ENCODE measurements at places on chromosomes 12 and 14.

GRCh38 chr12:66004922-66005703 lies 125.4 kb downstream of the LLPH start:
- DNase-seq, result no peak

GRCh38 chr14:70881549-70882177 lies 25.6 kb upstream of the PCNX1 start:
- DNase-seq, result no peak

DNA sequence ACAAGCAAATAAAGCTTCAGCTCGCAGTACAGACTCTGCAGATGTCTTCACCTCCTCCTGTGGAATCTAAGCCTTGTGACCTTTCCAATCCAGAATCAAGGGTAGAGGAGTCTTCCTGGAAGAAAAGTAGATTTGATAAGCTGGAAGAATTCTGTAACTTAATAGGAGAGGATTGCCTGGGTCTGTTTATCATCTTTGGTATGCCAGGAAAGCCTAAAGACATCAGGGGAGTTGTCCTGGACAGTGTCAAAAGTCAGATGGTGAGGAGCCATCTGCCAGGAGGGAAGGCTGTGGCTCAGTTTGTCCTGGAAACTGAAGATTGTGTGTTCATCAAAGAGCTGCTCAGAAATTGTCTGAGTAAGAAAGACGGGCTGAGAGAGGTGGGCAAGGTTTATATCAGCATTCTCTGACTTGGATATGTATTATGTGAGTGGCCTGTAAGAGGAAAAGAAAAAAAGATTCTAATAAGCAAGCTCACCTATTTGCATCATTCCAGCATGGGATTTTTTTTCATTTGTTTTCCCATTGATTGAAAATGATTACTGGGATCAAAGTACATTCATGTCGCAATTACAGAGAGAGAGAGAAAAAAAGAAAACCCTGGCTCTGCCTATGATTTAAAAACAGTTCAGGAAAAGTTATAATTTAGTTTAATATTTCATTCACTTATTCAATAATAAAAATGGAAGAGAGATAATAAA lies 767 bp downstream of the REP15 start:
- no peak for DNase-seq

DNA sequence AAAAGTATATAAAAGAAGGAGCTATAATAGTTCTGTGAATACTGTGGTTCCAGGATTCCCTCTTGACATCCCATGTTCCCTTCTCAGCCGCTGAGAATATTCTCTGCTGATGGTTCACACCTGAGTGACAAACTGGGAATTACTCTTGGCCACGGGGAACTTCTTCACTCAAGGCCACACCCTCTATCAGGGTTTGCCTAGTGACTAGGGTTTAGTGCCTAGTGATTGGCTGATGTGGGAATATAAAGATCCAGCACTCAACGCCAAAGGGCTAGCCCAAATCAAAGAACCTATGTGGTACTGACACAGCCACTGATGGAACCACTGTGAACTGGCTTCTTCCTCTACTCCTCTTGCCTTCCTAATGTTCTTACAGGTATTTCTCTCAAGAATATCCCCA lies 248.4 kb downstream of the ASCL1 start:
- DNase-seq, result no peak

DNA sequence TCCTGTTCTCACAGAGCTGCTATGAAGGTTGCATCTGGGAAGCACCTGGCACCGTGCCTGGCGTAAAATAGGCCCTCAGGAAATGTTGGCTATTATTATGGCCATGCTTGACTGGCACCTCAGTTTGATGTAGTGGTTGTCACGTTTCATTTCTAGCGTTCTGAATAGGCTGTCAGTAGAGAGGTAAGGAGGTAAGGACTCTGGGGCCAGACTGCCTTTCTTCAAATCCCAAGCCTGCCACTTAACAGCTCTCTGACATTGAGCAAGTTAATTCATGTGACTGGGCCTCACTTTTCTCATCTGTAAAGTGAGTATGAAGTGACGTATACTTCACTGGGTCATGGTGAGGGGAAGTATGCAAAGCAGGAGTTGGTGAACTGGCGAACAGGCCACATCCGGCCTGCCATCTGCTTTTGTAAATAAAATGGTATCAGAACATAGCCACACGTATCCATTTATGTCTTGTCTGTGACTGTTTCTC lies 196.2 kb downstream of the CACNA1C start:
- no peak for DNase-seq

GRCh38 chr14:82379291-82379690 lies 845.6 kb upstream of the SEL1L start:
- no peak for DNase-seq

GRCh38 chr14:69685716-69686115 lies 74.3 kb downstream of the SUSD6 start:
- peak; percentile 24 for DNase-seq

DNA sequence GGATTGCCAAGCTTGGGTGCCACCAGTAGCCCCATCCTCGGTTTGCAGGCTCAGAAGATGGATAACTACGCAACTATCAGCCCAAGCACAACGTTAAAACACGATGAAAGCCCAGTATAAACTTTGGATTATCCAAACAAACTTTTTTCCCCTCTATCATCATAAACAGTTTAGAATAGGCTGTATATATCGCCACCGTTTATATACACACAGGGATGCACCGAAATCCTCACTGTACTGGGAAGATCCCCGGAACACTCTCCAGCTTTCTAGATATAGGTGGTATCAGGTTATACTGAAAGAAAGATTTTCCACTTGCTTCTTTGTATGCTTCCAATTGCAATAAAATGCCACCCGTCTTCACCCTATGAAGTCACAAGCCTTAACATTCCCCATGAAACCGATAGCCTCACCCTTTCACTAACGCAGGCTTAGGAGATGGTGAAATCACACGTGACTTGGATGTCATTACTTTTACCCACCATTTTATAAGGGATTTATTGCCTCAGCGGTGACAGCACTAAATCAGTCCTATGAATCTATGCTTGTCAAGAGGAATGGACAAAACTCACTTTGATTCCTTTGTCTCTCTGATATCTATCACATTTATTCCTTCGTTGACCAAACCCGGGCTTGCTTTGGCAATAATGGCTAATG lies 207.6 kb upstream of the FOXN3 start:
- DNase-seq, result no peak

DNA sequence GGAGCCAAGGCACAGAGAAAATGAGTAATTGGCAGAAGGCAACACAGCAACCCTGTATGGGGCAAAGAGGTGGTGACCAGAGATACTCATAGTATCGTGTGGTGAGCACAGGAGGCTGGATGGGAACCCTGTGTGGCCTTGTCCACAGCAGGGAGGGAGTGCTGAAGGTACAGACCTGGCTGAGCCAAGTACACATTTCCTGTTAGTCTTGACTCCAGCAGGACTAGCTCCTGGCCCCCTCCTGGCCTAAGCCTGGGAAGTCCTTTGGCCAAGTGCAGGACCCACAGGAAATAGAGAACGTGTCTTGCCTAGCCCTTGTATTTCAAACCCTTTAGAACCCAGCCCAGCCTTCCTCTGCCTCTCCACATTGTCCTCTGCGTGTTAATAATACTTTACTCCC lies 289.8 kb upstream of the PWP1 start:
- no peak for DNase-seq

DNA sequence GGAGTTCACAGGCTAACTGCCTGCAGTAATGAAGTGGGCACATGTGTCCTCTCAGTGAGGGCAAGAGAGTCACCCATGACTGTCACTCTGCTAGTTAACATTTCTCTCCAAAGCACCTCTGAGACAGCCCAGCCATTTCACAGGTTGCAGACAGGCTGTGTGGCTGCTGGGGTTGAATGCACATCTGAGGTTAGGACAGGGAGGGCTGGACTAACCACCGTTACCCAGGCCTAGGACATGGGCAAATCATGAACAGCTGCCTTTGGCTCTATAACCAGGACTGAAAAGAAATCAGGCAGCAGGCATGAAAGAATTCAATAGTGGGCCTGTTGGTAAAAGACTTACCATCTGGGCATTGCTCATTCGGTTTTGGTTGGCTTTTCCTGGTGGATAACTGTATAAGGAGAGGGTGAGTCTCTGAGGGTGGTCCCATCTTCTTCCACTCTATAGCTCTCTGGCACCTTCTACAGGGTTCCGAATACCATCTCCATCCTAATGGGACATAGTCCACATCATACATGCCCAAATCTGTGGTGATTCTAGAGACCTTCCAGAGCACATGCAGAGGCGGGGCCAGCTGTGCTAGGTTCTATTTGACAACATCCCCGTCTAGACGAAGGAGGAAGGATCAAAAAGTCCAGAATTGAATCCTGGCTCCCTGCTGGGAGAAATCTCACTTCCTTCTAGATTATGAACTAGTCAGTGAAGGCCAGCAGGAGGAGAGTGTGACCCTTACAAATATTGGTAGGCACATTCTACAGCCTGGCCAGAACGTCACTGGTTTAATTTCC lies 10.8 kb downstream of the CRACR2A start:
- DNase-seq, result no peak

GRCh38 chr12:122795807-122796206 lies 21.4 kb downstream of the CCDC62 start:
- DNase-seq, result no peak

DNA sequence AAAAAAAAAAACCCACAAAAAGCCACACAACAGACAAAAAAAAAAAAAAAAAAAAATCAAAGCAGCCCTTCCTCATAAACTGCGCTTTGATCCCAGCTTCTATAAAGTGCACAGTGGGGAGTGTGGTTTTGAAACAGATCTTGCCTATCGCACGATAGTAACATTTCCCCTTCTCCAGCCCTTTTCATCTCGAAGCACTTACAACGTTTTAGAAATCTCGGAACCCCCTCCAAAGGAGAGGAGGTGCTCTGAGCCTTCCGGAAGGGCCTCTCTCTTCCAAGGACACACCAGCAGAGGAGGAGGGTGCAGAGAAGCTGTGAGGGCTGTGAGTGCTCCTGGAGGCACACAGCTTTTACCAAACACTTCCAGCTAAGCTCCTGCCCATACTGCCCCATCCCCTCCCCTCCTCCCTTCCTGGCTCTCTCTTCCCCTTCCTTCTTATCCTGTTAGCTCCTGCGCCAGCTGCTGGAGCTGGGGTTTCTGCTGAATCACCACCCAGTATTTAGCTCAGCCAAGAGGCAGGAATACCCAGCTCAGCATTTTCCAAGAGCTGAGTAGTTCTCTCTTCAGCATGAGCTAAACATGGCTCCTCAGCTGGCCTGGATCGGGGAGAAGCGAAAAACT lies 28.4 kb downstream of the SLC7A8 start:
- no peak for DNase-seq

DNA sequence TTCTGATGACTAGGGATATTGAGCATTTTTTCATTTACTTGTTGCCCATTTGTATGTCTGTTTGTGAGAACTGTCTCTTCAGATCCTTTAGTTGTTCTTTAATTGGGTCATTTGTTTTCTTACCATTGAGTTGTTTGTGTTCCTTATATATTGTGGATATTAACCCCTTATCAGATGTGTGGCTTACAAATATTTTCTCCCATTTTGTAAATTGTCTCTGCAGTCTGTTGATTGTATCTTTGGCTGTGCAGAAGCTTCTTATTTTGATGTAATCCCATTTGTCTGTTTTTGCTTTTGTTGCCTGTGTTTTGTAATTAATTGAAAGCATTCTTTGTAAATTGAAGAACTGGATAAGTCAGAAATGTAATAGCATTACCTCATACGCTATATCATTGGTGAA lies 459.1 kb upstream of the FOXG1 start:
- DNase-seq, result no peak

GRCh38 chr14:66015071-66015780 lies 470.9 kb upstream of the CCDC196 start:
- DNase-seq, result no peak

GRCh38 chr12:14264778-14265177 lies 100.7 kb upstream of the ATF7IP start:
- DNase-seq, result no peak

GRCh38 chr12:111122458-111122878 lies 202.1 kb upstream of the MYL2 start:
- no peak for DNase-seq

- no peak for DNase-seq
These were observed 1.1 kb downstream of the SHMT2 start for GRCh38 chr12:57230381-57231155.

GRCh38 chr12:39372929-39373328 lies 70.0 kb downstream of the KIF21A start:
- DNase-seq, result peak; percentile 42

- DNase-seq, result no peak
These were observed 205.0 kb upstream of the KRR1 start for GRCh38 chr12:75716291-75717025.

- no peak for DNase-seq
These were observed 63.5 kb downstream of the CCDC92 start for GRCh38 chr12:123908884-123909725.

GRCh38 chr14:101250336-101250947 lies 310.9 kb upstream of the DIO3 start:
- no peak for DNase-seq

- no peak for DNase-seq
These were observed 9.2 kb downstream of the MBD6 start for GRCh38 chr12:57531836-57532235.

GRCh38 chr14:32593290-32593942 lies 264.3 kb downstream of the AKAP6 start:
- no peak for DNase-seq

DNA sequence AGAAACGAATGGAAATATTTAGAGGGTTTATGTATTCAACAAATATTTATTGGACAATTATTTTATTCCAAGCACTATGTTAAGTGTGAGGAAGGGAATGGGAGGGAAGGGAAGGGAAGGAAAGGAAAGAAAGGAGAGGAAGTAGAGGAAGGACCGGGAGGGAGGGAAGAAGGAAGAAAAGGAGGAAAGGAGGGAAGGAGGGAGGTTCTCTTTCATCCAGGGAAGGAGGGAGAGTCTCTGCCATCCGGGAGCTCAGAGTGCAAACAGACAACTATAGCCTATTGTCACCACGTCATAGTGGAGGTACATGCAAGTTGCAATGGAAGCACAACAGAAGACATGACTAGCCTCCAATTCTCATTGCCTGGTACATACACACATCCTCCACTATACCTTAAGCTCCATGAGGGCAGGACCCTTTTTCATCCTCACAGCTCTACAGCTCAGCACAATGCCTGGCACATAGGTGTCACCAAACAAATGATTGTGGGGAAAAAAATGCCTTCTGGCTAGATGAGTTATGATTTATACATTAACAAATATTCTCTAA lies 48.1 kb downstream of the DAD1 start:
- DNase-seq, result no peak

- DNase-seq, result no peak
These were observed 19.5 kb upstream of the CRACR2A start for GRCh38 chr12:3772380-3772779.

DNA sequence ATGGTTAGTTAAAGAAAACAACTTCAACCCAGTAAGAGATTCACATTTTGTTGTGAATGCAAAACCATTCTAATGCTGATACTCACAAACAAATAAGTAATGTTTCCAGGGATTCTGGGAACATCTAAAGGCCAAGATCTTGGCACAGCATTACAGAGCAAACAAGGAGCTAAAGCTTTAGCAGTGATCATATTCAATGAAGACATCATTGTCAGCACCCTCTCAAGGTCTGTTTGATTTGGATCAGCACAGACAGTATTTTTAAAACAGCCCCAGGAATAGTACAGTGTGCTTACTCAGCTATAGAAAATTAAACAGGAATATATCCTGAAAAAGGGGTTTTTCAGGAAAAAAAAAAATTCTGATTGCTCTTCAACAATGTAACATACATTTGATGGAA lies 71.4 kb downstream of the TMEM260 start:
- DNase-seq, result no peak

- no peak for DNase-seq
These were observed 151.3 kb downstream of the BCL11B start for GRCh38 chr14:99120526-99121318.
